ENCODE measurements at places on chromosomes 12 and 14.

DNA sequence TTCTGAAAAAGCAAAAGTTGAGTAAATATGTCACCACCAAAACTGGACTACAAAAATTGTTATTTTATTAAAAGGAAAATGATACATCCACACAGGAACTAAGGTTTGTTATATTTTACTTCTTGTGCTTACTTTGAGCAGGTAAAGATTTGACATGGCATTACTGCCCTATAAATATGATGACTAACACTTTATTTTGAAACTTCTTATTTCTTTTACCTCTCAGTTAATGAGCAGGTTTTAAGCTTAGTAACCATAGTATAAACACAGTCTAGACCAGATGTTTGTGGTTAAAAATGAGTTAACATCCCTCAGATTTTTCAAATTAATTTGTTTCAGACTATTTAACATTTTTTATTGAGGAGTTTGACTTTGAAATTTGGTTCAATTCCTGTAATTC lies 862.5 kb upstream of the USP15 start:
- no peak for DNase-seq

DNA sequence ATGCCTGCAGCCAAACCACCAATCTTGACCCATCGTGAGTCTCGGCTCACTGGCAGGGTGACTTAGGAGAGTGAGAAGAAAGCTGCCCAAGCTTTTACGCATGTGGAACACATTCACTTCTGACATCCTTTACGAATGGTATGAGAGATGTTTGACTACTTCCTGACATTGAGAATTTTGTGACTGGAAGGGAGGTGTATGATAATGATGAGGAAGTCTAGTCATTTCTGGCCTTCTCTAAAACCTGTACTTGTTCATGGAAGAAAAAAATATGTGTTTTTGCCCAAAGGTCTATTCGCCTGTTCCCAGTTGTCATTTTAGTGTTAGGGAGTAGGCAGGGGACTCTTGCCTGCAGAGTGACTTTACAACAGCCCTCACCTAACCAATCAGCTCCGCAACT lies 227.2 kb upstream of the ATP2B1 start:
- no peak for DNase-seq

DNA sequence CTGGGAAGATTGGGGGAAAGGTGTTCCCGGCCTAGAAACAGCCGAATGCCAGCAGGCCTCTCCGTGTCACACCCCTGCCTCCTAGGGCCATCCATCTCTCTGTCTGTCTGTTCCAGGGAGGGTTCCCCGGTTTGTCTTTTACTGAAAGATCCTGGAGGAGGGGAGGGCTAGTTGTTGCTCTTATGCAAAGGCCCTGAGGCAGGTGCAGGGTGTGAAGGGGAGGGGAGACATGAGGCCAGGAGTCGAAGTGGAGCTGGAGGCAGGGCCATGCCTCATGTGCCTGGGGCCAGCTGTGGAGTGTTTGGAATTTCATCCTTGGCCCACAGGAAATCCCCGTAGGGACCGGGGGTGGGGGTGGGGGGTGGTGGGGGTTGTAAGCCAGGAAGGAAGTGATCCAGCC lies 8.7 kb upstream of the RCOR1 start:
- DNase-seq = no peak

DNA sequence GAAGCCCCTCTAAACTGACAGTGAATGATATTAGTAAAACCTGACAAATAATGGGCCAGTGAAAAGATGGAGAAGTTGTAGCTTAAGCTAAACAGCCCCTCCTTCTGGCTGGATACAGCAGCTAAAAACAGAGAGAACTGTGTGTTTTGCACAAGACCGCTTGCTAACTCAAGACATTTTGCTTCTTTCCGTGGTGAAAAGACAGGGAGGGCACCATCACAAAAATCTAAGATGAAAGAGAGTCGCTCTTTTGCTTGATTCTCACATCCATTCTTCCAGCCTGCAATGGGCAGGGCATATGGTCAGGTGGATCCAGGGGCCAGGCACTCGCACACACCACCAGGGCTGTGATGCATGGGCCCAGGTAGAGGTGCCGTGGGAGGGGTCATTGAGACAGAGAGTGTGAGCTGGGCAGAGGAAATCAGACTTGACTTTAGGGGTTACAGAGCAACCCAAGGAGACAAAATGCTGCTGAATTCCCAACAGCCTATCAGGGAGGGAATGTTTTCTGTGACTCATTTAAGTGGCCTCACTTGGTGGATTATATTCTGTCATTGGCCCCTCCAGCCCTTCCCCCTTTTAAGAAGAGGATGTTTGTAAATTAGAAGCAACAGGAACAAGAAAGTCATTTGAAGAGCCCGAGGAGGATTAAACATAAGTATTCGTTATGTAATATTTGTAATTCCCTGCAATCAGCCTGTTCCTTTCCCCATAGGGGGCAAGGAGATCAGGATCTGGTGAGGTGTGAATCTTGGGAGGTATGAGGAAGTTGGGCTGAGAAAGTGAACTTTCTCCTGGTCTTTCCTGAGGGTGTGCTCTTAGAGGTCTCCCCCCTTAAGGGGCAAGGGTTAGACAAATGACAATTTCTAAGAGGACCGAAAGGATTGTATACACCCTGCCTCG lies 12.3 kb downstream of the EMP1 start:
- DNase-seq = no peak

DNA sequence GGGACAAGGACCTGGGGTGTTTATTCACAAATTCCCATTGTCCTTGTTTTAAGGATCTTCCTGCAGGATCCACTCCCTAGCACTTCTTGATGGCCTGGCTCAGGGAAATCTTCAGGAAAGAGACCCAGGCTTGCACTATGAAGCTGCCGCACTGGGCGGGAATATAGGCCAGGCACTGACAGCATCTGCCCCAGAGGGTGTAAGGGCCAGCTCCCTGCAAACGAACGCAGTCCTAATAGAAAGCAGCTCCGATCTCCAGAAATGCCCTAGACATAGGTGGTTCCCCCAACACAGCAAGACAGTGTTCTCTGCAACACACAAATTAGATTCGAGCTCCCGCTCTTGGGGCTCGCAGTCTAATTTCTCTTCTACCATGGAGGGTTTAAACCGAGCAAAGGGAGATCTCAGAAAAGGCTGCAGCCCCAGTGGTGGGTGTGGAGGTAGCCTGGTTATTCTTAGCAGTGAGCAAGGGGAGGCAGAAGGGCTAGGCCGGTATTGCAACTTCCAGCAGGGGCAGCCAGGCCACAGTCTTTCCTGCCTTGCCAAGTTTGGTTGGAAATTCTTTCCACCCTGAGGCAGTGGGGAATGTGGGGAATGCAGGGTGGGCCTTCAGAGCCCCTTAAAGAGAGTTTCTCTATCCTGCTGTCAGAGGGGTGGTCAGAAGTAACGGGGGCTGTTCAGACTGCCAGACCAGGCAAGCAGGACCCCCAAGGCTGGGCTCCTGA lies 16.1 kb upstream of the WSCD2 start:
- DNase-seq = no peak

GRCh38 chr14:21203470-21204166 lies 47.8 kb upstream of the OR5AU1 start:
- DNase-seq = no peak

All from NCI-H2171 (cell line).